Muscle of arm (tissue), 14 donors: ENCODE measurements at places on chromosomes 6 and 20. TPM values are rescaled to one million over a fixed set of nuclear protein-coding genes. Genes with fewer than 3 reads are reported as not detected.

The FAM83D gene
- 10.7 TPM for polyA plus RNA-seq

GRCh38 chr20:59378396-59378795 is 78.0 kb downstream of the EDN3 start:
- DNase-seq = no peak

DNA sequence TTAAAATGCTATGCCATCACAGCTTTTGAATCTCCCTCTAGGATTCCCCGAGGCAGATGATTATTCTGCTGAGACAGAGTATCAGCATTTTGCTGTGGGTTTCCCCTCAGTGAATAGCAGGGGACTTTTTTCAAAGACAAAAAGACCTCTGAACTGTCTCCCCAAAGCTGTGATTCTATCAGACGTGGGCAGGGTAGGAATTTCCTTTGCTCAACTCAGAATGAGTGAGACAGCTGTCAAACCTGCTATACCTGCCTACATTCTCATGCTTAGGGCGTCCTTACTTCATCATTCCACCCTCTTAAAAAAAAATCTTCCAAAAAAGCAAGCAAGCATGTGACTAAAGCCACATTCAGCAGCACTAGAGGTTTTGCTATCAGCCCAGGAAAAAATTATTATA is 147.6 kb upstream of the FAM83B start:
- no peak for DNase-seq

DNA sequence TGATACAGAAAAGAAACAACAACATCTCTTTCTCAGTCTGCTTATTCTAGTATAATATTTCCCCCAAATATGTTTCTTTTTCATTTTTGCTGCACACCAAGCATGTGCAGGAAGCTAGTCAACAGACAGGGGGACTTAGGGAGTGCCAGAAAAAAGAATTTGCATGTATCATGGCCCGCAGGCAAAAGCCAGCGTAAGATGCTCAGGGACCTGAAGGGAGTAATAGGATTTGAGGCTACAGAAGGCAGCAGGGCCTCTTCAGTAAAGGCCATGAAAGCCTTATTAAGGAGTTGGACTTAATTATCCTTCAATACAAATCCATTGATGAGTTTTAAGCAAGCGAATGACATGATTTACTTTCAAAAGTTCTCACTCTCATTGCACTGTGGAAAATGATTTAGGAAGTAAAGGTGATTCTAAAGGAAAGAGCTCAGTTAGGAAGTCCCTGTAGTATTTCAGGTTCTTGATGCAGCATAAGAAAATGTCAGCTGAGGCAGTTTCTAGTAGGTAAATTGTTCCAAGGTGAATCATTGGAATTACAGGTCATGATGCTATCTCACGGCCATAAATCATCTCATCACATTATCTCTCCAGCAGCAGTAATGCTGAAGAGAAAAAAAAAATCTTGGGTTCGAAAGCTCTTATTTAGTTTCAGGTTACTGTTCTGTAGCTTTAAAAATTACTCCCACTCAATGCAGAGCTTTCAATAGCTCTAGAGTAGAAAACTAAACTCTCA is 94.8 kb downstream of the PTCHD4 start:
- no peak for DNase-seq

DNA sequence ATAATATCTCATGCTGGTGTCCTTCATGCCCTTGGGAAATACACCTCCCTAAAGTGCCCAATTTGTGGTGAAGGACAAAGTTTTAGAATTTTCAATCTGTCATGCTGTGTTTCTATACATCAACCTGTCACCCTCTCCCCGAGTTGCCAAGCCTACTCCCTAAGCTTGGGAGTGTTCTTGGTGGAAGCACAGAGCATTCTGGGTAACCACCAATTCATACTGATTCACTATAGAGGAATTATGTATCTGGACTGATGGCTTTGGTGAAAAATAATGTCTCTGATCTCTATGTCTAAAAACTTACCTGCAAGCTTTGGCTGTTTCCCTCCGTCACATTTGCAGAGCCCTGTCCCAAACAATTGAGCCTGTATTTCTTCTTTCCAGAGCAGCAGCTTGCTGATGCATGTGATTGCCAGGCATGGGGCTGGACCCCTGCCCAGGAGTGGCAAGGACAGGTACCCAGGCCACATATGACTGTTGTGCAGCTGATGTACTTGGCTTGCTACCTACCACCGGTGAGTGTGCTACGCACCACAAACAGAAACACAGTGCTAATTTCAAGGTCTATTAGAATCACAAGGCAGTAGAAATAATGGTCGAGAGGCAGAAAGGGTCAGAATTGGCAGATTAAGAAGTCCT is 202.8 kb upstream of the CITED2 start:
- DNase-seq = no peak

DNA sequence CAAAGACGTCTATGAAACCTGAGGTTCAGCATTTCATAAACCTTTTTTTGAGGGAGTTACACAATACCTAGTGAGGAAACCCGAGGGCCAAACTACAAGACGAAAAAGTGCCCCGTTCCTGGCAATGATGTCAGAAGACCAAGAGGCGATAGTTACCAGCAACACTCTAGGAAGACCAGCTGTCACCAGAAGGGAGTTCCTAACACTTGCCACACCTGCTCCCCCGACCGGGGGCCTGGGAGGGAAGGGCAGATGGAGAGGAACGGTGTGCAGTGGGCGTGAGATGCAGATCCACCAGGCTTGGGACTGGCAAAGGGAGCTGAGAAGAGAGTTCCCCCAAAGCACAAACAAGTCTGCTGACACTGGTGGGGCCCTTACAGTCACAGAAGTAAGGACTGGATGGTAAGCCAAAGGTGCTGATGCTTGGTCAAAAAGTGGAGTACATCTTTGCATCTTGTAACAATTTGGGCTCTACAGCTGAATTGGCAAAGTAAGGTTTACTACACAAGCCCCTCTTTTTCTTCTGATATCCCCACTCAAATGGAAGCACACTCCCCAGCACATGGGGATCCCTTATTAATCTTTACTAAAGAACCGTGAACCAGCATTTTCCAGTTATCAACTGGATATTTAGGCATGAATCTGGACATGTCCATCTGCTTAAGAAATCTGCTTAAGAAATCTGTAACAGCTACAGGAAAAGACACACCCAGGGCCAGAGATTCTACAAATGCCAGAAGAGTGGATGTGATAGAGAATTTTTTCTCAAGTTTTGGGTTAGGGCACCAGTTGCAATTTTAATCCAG is 38.5 kb downstream of the PANK2 start:
- no peak for DNase-seq

DNA sequence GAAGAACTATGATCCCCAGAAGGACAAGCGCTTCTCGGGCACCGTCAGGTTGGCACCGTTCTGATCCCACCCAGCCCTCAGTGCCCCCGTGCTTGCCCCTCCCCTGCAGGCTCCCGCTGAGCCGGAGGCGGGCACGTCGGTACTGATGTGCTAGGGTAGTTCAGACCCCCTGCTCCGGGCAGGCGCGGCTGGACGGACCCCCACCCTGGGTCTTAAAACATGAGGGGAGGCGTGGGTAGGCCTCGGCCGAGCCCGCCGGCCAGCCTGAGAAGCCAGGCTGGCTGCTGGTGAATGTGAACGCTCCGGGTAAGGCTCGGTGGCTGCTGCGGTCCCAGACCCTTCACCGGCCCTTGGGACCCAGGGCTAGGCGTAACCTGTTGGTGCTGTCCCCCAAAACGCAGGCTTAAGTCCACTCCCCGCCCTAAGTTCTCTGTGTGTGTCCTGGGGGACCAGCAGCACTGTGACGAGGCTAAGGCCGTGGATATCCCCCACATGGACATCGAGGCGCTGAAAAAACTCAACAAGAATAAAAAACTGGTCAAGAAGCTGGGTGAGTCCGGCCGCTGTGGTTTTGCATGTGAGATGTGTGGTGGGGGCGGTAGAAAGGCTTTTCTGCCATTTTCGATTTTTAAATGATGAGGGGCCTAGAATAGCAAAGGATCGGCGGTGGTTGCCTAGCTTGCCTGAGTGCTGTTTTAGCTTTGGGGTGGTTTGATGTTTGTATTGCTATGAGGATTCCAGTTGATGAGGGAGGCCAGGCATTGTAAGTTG is 964 bp downstream of the RPL10A start:
- no peak for DNase-seq
